Spleen (tissue), 13 donors: ENCODE measurements at places on chromosomes 5 and 9. TPM values are rescaled to one million over a fixed set of nuclear protein-coding genes. Genes with fewer than 3 reads are reported as not detected.

Gene C1QTNF2
- polyA plus RNA-seq = 0.36 TPM

Gene MLANA
- not detected for polyA plus RNA-seq

Gene EFNA5
- polyA plus RNA-seq = 0.33 TPM

GRCh38 chr5:90612919-90613318 is 54.3 kb downstream of the ADGRV1 start:
- no peaks in the 10 kb centered on the region for H3K27me3 ChIP-seq
- no peaks in the 10 kb centered on the region for H3K4me1 ChIP-seq
- no peaks in the 10 kb centered on the region for H3K36me3 ChIP-seq
- no peak overlapping the region for H3K27ac ChIP-seq

DNA sequence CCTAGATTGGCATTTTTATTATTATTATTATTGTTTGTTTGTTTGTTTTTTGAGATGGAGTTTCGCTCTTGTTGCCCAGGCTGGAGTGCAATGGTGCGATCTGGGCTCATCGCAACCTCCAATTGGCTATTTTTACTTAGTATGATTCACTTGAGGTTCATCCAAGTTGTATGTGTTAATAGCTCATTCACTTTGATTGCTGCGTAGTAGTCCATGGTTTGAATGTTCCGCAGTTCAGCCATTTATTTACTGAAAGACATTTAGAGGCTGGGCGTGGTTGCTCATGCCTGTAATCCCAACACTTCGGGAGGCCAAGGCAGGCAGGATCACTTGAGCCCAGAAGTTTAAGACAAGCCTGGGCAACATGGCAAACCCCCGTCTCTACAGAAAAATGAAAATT is 22.6 kb upstream of the MELK start:
- no peaks in the 10 kb centered on the region for H3K4me1 ChIP-seq
- H3K4me3 ChIP-seq = no peak overlapping the region
- no peak for DNase-seq

GRCh38 chr9:115442054-115442453 is 324.1 kb upstream of the TNC start:
- no peaks in the 10 kb centered on the region for H3K36me3 ChIP-seq
- no peaks in the 10 kb centered on the region for H3K4me1 ChIP-seq
- H3K4me3 ChIP-seq = no peak overlapping the region
- DNase-seq = no peak
- no peak overlapping the region for H3K27ac ChIP-seq

Gene AJM1
- polyA plus RNA-seq = 1.0 TPM

- no peaks in the 10 kb centered on the region for H3K36me3 ChIP-seq
- no peak for DNase-seq
- H3K27me3 ChIP-seq = no peaks in the 10 kb centered on the region
- no peak overlapping the region for H3K27ac ChIP-seq
- H3K4me1 ChIP-seq = no peaks in the 10 kb centered on the region
- H3K4me3 ChIP-seq = no peak overlapping the region
Measured at GRCh38 chr5:74093561-74093960, 467.6 kb downstream of the ARHGEF28 start.

Gene ZNF354C
- 1.9 TPM for polyA plus RNA-seq

DNA sequence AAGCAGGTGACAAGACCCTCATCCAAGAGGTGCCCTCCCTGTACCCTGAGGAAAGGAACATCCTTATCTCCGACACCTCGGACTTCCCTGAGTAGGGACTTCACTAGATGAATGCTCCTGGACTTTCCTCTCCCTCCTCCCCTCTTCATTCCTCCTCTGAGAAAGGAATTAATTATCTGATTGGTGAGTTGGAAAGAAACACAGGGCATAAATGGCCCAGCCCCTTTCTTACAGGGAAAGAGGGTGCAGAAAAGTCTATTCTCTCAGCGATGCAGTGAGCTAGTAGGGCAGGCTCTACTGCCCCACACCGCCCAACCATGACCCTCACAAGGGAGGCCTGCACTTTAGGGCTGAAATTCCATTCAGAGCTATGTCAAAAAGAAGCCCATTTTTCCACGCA is 87.5 kb downstream of the TTC39B start:
- H3K27ac ChIP-seq = no peak overlapping the region
- H3K36me3 ChIP-seq = no peaks in the 10 kb centered on the region

Gene FAM221B
- not detected for polyA plus RNA-seq

DNA sequence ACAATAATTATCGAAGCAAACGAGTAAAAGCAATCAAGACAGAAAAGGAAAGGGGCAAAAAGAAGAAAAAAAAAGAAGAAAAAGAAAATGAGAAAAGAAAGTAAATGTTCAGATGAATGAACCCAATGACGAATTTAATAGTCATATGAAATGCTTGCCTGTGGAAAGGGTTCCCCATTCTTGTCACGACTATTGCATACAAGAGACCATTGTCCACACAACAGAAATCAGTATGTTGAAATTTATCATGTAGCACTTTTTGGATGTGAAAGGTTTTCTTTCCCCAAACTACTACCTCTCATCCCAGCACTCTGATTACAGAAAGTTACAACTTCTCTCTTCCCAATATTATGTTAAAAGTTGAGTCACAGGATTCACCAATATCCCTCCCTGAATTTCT is 162.4 kb downstream of the ZDHHC21 start:
- H3K27me3 ChIP-seq = no peaks in the 10 kb centered on the region
- no peak overlapping the region for H3K4me3 ChIP-seq
- H3K27ac ChIP-seq = no peak overlapping the region
- no peak for DNase-seq
- no peaks in the 10 kb centered on the region for H3K4me1 ChIP-seq

Gene SOHLH1
- polyA plus RNA-seq = 0.10 TPM

Gene TSSK1B
- not detected for polyA plus RNA-seq

GRCh38 chr9:92196909-92197308 is 81.7 kb upstream of the SPTLC1 start:
- no peaks in the 10 kb centered on the region for H3K4me1 ChIP-seq
- DNase-seq = no peak
- no peaks in the 10 kb centered on the region for H3K27me3 ChIP-seq
- H3K36me3 ChIP-seq = no peaks in the 10 kb centered on the region

- H3K36me3 ChIP-seq = peaks cover 45% of the 10 kb centered on the region
- DNase-seq = no peak
- H3K27me3 ChIP-seq = no peaks in the 10 kb centered on the region
- no peak overlapping the region for H3K4me3 ChIP-seq
- H3K27ac ChIP-seq = no peak overlapping the region
- H3K4me1 ChIP-seq = peaks cover 60% of the 10 kb centered on the region
Measured at GRCh38 chr9:35106343-35106730, 3.4 kb upstream of the STOML2 start.

GRCh38 chr5:137627706-137628105 is 108.2 kb downstream of the KLHL3 start:
- no peak for DNase-seq
- no peak overlapping the region for H3K27ac ChIP-seq
- no peak overlapping the region for H3K4me3 ChIP-seq
- peaks cover 4% of the 10 kb centered on the region for H3K4me1 ChIP-seq

Gene FOXD4L3
- 0.05 TPM for polyA plus RNA-seq

- no peaks in the 10 kb centered on the region for H3K4me1 ChIP-seq
- no peak for DNase-seq
- H3K4me3 ChIP-seq = no peak overlapping the region
- no peak overlapping the region for H3K27ac ChIP-seq
- no peaks in the 10 kb centered on the region for H3K27me3 ChIP-seq
Measured at GRCh38 chr5:75348241-75348640, 11.2 kb downstream of the HMGCR start.

- H3K36me3 ChIP-seq = no peaks in the 10 kb centered on the region
- DNase-seq = no peak
- H3K4me3 ChIP-seq = no peak overlapping the region
- no peaks in the 10 kb centered on the region for H3K27me3 ChIP-seq
- no peak overlapping the region for H3K27ac ChIP-seq
Measured at GRCh38 chr5:33975852-33976251, 8.6 kb downstream of the SLC45A2 start.

Gene SLCO6A1
- not detected for polyA plus RNA-seq

Gene EIF4E1B
- not detected for polyA plus RNA-seq

- H3K4me3 ChIP-seq = no peak overlapping the region
- H3K27ac ChIP-seq = no peak overlapping the region
- no peak for DNase-seq
- no peaks in the 10 kb centered on the region for H3K27me3 ChIP-seq
- H3K4me1 ChIP-seq = peaks cover 18% of the 10 kb centered on the region
Measured at GRCh38 chr9:128252317-128253139, 23.3 kb downstream of the GOLGA2 start.

DNA sequence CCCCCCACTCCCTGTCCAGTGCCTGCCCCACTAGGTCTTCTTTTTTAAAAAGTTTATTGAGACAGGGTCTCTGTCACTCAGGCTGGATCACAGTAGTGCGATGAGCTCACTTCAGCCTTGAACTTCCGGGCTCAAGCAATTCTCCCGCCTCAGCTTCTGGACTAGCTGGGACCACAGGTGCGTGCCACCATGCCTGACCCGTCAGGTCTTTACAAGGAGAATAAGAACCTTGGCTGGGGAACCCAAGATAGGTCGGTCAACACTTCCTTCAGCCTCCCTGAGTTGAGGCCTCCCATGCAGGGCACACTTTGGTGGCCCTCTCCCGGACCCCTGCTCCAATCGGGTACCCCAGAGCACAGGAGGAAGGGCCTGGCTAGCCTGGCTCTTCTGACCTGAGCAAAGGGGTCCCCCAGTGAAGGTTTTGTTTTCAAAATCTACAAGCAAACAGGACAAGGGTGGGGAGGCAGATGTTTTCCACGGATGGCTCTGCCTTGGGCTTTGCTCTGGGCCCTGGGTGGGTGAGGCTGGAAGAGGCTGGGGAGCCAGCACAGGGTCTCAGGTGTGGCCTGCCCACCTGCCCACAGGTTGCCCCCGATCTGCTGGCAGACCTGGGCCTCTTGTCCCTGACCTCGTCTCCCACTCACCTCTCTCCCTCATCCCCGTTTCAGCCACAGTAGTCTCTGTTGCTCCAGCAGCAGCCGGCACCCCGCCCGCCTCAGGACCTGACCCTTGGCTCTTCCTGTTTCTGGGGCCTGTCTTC is 108.7 kb upstream of the PHYKPL start:
- H3K27me3 ChIP-seq = no peaks in the 10 kb centered on the region
- H3K36me3 ChIP-seq = no peaks in the 10 kb centered on the region
- peak; percentile 54 for DNase-seq
- H3K4me3 ChIP-seq = no peak overlapping the region
- H3K4me1 ChIP-seq = peaks cover 9% of the 10 kb centered on the region

DNA sequence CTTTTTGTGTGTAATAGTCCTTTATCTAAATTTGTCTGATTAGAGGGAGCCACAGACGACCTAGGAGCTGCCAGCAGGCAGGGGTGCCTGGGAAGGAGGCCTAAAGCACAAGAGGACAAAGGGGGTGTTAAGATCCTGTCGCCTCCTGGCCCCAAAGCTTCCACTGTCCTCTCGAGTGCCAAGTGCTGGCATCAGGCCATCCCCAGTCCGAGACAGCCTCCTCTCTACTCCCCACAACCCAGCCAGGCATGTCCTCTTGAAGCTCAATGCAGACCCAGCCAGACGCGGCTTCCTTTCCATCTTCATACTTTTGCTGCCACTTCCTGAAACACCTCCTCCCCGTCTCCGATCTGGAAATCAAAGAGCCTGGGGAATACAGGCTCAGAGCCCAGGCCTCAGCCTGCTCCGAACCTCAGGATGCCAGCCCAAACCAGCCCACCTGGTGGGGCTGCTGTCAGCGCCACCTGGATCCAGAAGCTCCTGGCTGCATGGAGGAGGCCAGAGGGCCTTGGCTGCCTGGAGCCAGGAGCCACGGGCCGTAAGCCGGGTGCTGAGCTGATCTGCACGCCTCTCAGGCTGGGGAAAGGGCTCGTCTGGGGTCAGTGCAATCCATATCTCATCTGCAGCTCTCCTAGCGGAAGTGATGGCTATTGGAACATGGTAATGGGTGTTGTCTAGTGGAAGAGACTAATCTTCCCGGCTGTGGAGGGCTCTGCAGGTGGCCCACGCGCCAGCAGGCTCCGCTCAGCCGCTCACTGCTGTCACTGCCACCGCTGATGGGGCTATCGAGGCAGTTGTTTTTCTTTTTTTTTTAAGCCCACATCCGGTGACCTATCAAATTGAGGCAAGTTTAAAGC is 60.2 kb upstream of the FUBP3 start:
- DNase-seq = no peak
- H3K4me1 ChIP-seq = no peaks in the 10 kb centered on the region
- H3K27ac ChIP-seq = no peak overlapping the region
- no peaks in the 10 kb centered on the region for H3K36me3 ChIP-seq

DNA sequence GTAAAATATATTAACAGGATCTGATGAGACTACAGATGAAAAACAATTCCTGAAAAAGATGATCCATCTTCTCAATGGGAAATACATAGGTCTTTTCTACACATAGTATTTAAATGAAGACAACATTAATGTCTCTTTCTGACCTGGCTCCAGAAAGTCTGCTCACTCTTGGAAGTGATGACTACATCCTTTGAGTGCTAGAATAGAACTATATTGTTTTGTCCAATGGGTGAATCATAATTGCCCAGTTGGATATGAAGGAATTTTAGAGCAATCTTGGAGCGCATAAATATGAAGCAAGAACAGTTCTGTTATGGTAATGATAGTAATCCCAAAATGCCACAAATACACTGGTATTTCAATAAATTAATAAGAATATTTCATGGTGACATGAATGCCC is 322.1 kb downstream of the DEPDC1B start:
- DNase-seq = no peak
- no peak overlapping the region for H3K4me3 ChIP-seq
- H3K27ac ChIP-seq = no peak overlapping the region
- H3K36me3 ChIP-seq = no peaks in the 10 kb centered on the region
- no peaks in the 10 kb centered on the region for H3K27me3 ChIP-seq

GRCh38 chr9:82555431-82556051 is 507.4 kb downstream of the RASEF start:
- no peaks in the 10 kb centered on the region for H3K4me1 ChIP-seq
- no peaks in the 10 kb centered on the region for H3K27me3 ChIP-seq
- H3K36me3 ChIP-seq = no peaks in the 10 kb centered on the region
- H3K4me3 ChIP-seq = no peak overlapping the region

DNA sequence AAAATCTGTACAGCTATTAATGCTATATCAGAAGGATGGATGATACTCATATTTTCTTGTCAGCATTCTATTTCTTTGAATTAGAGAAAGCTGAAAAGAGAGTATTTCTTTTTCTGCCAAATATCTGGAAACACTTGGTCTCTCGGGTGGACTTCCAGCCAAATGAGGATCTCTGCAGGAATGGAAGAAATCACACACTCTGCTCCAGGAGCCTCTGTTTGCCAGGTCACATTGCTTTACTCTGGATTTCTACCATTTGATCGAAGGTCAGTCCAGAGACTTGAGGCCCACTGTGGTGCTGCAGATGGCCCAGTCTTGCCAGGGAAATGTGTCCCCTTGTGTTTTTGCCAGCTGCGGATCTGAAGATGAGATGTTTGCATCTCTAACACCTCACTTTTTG is 154.1 kb downstream of the PCSK1 start:
- H3K4me3 ChIP-seq = no peak overlapping the region
- H3K27ac ChIP-seq = no peak overlapping the region
- H3K27me3 ChIP-seq = no peaks in the 10 kb centered on the region
- no peaks in the 10 kb centered on the region for H3K36me3 ChIP-seq
- H3K4me1 ChIP-seq = no peaks in the 10 kb centered on the region

Gene WDR38
- polyA plus RNA-seq = not detected

GRCh38 chr9:13728131-13728530 is 448.6 kb upstream of the MPDZ start:
- H3K4me1 ChIP-seq = no peaks in the 10 kb centered on the region
- no peak overlapping the region for H3K27ac ChIP-seq
- H3K4me3 ChIP-seq = no peak overlapping the region
- H3K27me3 ChIP-seq = no peaks in the 10 kb centered on the region
- DNase-seq = no peak
- no peaks in the 10 kb centered on the region for H3K36me3 ChIP-seq
